ENCODE measurements at places on chromosomes 1 and 21. TPM values are rescaled to one million over a fixed set of nuclear protein-coding genes. Genes with fewer than 3 reads are reported as not detected.

Gene S100A1
- not detected for total RNA-seq

Gene KRTAP21-3
- total RNA-seq, result not detected

GRCh38 chr21:16792101-16792500, 720.7 kb upstream of the CXADR start:
- no peak for DNase-seq

DNA sequence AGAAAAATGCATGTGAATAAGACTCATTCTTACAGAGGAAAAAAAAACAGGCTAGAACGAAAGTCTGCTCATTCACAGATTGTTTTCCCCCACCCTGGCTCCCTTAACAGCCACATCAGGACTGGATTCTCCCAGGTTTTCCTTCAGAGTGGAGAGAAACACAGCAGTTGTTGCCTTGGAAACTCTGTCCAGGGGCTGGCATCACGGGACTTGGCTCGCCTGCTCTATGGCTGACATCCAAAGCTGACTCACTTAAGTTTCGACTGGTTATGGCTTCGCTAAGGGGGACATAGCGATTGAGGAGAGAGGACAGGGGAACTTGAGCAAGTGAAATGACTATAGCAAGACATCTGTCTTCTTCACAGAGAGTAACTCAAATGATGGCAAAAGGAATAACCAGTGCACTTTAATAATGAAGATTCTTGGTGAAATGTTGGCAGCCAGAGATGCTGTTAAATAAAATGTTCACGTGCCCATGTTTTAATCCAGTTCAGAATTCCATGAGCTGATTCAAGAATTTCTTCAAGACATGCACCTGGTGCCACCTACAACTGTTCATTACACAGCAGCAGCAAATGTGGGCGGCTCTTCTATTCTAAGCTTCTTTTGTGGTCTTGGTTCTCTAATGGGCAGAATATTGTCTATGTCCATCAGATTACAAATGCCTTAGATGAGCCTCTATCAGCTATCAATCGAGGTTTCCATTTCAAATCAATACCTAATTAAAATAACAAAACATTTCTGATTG, 21.8 kb downstream of the MIS18A start:
- peak; percentile 72 for DNase-seq

- no peak for DNase-seq
Observed at GRCh38 chr1:201790261-201790660, 38.7 kb upstream of the IPO9 start.

GRCh38 chr21:33211732-33212131, 18.0 kb upstream of the IFNAR2 start:
- no peak for DNase-seq

- no peak for DNase-seq
Observed at GRCh38 chr21:17386498-17386897, 126.3 kb upstream of the CXADR start.

Gene SELENBP1
- 57.1 TPM for total RNA-seq

Gene KCNT2
- total RNA-seq, result 9.5 TPM

Gene KCNK1
- 6.9 TPM for total RNA-seq

Gene NBPF3
- total RNA-seq, result 21.5 TPM
